ENCODE measurements at places on chromosomes 6 and 20. TPM values are rescaled to one million over a fixed set of nuclear protein-coding genes. Genes with fewer than 3 reads are reported as not detected.
A peak's percentile ranks its signal among the peaks of the same experiment; 100 is the strongest.

GRCh38 chr6:111832833-111833418, 40.3 kb downstream of the FYN start:
- peaks cover 15% of the 10 kb centered on the region for H3K4me1 ChIP-seq
- no peaks in the 10 kb centered on the region for H3K27me3 ChIP-seq
- peak overlapping the region; percentile 0 for H3K27ac ChIP-seq
- no peak for DNase-seq
- H3K4me3 ChIP-seq, result no peak overlapping the region

- DNase-seq, result no peak
- peaks cover 14% of the 10 kb centered on the region for H3K36me3 ChIP-seq
- H3K27ac ChIP-seq, result no peak overlapping the region
- H3K27me3 ChIP-seq, result no peaks in the 10 kb centered on the region
- no peaks in the 10 kb centered on the region for H3K4me1 ChIP-seq
- peak overlapping the region; percentile 2 for H3K4me3 ChIP-seq
Measured at GRCh38 chr20:3557237-3557785, 86.5 kb downstream of the ATRN start.

GRCh38 chr20:19934792-19935491, 82.2 kb upstream of the NAA20 start:
- peak; percentile 74 for DNase-seq
- H3K4me3 ChIP-seq, result peak overlapping the region; percentile 43
- H3K27me3 ChIP-seq, result no peaks in the 10 kb centered on the region
- H3K36me3 ChIP-seq, result peaks cover 6% of the 10 kb centered on the region

DNA sequence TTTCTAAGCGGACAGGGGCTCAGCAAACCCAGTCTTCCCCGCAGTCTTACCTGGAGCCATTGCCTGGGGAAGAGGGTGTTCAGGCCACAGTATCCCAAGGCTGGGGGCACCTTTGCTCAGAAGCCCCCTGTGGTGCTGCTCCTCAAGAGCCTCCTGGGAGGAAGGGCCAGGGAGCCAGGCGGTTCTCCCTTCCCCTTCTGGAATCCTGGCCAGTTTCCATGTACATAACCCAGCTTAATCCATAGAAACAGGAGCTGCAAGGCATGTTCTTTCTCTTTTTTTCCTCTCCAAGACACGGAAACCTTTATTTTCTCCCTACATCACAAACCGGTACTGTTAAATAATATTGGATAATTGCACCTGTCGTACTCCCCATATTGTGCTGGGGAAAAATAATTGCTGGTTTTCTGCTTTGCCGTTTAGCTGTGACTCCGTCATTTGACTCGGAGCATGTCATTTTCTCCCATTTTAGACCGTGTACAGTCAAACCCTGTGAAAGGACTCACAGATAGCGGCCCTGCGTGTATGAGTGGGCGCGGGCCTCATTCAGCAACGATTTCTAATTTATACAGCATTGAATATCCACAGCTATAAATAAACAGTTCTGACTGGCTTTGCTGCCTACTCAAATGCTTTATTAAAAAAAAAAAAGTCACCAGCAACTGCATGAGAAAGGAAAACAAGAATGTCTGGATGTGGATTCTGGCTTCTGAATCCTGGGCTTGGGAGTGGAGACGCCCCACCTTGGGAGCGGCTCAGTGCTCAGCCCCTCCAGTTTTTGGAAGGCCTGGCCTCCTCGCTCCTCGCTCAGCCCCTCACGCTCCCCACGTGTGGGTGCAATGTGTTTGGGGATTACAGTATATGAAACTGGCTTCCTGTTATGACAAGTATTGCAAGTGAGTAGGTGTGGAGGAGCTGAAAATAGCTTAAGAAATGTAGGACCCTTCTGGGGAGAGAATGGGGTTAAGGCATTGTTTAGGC, 67.3 kb downstream of the ADTRP start:
- no peak for DNase-seq
- no peaks in the 10 kb centered on the region for H3K27me3 ChIP-seq
- no peaks in the 10 kb centered on the region for H3K36me3 ChIP-seq

- H3K36me3 ChIP-seq, result no peaks in the 10 kb centered on the region
- no peak for DNase-seq
- no peak overlapping the region for H3K4me3 ChIP-seq
- H3K4me1 ChIP-seq, result peaks cover 31% of the 10 kb centered on the region
- H3K27me3 ChIP-seq, result no peaks in the 10 kb centered on the region
Measured at GRCh38 chr20:23061262-23061661, 11.8 kb upstream of the THBD start.

DNA sequence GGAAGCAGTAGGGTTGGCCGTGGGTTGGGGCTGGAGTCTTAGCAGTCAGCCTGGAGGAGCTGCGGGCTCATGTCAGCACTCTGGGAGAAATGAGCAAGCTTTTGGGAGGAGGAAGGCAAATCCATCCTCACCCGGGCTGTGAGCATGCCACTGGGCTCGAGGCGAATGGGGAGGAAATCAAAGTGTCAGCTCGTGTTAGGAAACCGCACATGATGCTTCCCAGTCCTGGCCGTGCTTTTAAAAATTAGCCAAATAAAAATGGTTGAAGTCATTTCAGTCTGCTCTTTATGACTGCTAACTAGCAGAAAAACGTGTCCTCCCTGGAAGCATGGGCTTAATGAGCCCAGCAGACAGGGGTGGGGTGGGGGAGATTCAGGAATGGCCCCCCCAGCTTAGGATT, 98.1 kb downstream of the NFATC2 start:
- H3K4me3 ChIP-seq, result no peak overlapping the region
- DNase-seq, result no peak
- no peaks in the 10 kb centered on the region for H3K36me3 ChIP-seq
- peaks cover 9% of the 10 kb centered on the region for H3K4me1 ChIP-seq
- no peak overlapping the region for H3K27ac ChIP-seq
- no peaks in the 10 kb centered on the region for H3K27me3 ChIP-seq

DNA sequence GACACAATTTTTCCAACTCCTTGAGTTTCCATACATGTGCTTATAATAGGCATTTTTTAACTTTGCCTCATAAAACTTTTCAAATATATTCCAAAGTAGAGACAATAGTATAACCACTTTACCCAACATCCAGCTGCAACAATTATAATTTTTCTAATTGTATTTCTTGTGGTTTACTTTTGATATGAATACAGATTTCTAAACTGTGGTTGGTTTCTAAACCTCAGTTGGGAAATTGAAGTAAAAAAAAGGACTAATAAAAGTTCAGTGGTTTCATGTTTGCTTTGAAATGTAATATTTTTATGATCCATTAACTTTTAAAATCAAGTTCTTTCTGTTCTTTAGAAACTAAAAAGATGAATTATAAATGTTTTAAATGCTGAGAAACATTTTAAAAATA, 40.0 kb downstream of the FRK start:
- H3K27me3 ChIP-seq, result no peaks in the 10 kb centered on the region
- DNase-seq, result no peak
- H3K27ac ChIP-seq, result no peak overlapping the region

GRCh38 chr20:16057651-16058050, 515.6 kb downstream of the KIF16B start:
- H3K36me3 ChIP-seq, result no peaks in the 10 kb centered on the region
- no peaks in the 10 kb centered on the region for H3K27me3 ChIP-seq
- DNase-seq, result no peak
- no peak overlapping the region for H3K27ac ChIP-seq
- no peaks in the 10 kb centered on the region for H3K4me1 ChIP-seq

DNA sequence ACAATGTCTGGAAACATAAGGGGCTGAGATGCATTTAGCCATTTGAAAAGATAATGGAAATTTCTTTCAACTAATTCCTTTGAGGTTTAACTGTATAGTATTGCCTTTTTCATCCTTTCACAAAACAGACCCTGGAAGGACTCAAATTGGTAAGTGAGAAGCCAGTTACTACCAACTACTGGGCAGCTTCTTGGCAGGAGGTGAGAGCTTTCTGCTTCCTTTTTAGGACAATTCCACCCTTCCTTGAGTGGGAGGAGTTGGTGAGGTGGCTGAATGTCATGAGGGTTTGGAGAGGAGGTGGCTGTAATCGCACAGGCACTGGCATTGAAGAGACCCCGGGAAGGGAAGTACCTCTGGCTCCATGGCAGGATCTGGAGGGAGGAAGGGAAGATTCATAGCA, 341.1 kb downstream of the NRN1 start:
- DNase-seq, result no peak
- H3K27me3 ChIP-seq, result no peaks in the 10 kb centered on the region
- H3K4me3 ChIP-seq, result no peak overlapping the region
- no peaks in the 10 kb centered on the region for H3K36me3 ChIP-seq

DNA sequence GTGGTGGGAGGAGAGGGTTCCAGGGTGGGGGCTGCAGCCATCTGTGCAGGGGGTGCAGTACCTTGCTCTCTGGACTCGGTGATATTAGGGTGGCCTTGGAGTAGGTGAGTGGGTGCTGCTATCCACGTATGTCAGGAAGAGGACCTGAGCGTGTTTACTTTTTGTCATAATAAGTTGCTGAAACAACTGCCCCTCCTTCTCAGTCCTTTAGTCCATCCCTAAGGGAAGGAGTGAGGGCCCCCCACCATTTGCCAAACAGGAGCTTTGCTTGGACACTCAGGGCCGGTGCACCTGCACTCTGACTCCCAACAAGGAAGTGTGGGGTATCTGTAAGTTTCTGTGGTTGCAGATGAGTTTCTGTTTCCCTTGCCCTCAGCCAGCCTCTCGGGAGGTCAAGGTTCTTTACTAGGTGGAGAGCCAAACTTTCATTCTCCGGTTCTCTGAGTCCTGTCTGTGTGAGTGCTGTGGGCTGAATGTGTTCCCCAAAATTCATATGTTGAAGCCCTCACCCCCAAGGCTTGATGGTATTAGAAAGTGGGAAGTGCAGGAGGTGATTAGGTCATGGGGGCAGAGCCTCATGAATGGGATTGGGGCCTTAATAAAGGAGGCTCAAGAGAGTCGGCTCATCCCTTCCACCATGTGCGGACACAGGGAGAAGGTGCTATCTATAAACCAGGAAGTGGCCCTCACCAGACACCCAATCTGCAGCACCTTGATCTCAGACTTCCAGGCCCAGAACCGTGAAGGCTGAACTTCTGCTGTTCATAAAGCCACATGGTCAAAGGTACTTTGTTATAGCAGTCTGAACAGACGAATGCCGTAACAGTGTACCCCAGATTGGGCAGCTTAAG, 19.6 kb upstream of the CCR6 start:
- DNase-seq, result no peak
- no peak overlapping the region for H3K27ac ChIP-seq
- H3K36me3 ChIP-seq, result no peaks in the 10 kb centered on the region
- no peaks in the 10 kb centered on the region for H3K4me1 ChIP-seq
- H3K27me3 ChIP-seq, result no peaks in the 10 kb centered on the region
- no peak overlapping the region for H3K4me3 ChIP-seq

DNA sequence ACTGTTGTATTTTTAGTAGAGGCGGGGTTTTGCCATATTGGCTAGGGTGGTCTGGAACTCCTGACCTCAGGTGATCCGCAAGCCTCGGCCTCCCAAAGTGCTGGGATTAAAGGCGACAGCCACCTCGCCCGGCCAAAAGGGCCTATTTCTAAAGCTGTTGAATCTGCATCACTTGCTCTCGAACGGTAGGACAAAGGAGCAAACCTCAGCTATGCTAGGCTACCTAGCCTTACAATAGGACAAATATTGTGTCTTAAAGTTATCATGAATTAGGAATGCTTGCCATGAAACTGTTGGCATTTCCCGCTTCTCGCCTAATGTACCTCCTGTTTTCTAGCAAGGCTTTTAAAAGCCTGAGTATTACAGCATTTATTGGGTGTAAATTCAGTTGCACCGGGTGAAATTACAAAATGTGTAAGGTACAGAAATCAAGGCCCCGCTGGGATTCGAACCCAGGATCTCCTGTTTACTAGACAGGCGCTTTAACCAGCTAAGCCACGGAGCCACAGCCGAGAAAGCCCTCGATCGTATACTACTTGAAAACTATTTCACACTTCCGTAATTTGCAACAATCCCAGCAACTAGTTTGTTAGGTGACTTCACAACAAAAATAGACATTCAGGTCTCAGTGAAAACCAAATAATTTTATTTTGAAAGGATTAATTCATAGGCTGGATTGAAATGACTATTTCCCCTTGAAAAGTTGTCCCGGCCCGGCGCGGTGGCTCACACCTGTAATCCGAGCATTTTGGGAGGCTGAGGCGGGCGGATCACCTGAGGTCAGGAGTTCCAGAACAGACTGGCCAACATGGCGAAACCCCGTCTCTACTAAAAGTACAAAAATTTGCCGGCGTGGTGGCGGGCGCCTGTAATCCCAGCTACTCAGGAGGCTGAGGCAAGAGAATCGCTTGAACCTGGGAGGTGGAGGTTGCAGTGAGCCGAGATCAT, 211.6 kb upstream of the ZNF184 start:
- H3K4me3 ChIP-seq, result no peak overlapping the region
- no peak for DNase-seq
- H3K27me3 ChIP-seq, result peaks cover 99% of the 10 kb centered on the region
- no peaks in the 10 kb centered on the region for H3K36me3 ChIP-seq

DNA sequence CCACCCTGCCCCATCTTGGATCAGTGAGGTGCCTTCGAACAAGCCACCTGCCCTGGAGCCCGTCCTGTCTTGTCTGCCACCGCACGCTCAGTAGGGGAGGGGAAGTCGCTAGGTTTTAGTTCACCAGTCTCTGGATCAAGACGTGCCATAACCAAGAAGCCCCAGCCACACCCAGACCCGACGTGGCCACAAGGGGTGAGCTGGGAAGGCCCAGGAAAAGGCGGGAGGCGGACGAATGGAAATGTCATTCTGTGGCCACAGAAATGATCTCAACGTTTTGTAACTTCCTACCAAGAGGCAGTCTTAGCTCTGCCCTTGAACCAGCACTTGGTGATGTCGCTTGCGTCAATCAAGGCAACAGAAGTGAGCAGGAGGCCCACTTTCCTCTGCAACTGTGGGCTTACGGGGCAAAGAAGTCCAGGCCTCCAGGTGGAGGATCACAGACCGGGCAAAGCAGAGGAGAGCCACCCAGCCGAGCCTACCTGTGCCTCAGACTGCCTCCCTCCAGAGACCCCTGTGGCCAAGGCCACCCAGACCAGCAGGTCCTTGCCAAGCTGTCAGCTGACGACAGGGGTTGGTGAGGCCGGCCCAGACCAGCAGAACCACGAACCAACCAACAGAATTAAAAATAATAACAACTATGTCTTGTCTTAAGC, 14.5 kb downstream of the GMEB2 start:
- no peaks in the 10 kb centered on the region for H3K36me3 ChIP-seq
- no peaks in the 10 kb centered on the region for H3K27me3 ChIP-seq
- no peak for DNase-seq

- no peaks in the 10 kb centered on the region for H3K36me3 ChIP-seq
- H3K4me1 ChIP-seq, result no peaks in the 10 kb centered on the region
- no peak overlapping the region for H3K27ac ChIP-seq
- H3K4me3 ChIP-seq, result no peak overlapping the region
- DNase-seq, result no peak
- peaks cover 7% of the 10 kb centered on the region for H3K27me3 ChIP-seq
Measured at GRCh38 chr20:43404878-43405277, 52.8 kb upstream of the SRSF6 start.

The ABHD16B gene
- total RNA-seq, result not detected

The WFDC2 gene
- total RNA-seq, result 258 TPM

The HUS1B gene
- 0.41 TPM for total RNA-seq

The BIRC7 gene
- 0.64 TPM for total RNA-seq

The RFX6 gene
- not detected for total RNA-seq

The TMEM200A gene
- total RNA-seq, result 12.6 TPM

The SRMS gene
- total RNA-seq, result not detected

The CDSN gene
- 0.13 TPM for total RNA-seq

The ZNF311 gene
- 1.8 TPM for total RNA-seq

Data from left lung (tissue), 14 donors.